Stimulated activated CD8-positive, alpha-beta memory T cell treated with anti-CD3 and anti-CD28 coated beads, Interleukin-4, amount 100 ng/mL, for 24 hours (primary cell): ENCODE measurements at places on chromosomes 2 and 18.

- DNase-seq = no peak
Measured at GRCh38 chr2:178074123-178075005, 1.8 kb upstream of the PDE11A start.

- DNase-seq = no peak
Measured at GRCh38 chr2:19359456-19359855, 1.0 kb upstream of the OSR1 start.

- no peak for DNase-seq
Measured at GRCh38 chr18:48874701-48875162, 76.0 kb downstream of the SMAD7 start.

GRCh38 chr2:100321179-100321865 lies 979 bp downstream of the LONRF2 start:
- no peak for DNase-seq

DNA sequence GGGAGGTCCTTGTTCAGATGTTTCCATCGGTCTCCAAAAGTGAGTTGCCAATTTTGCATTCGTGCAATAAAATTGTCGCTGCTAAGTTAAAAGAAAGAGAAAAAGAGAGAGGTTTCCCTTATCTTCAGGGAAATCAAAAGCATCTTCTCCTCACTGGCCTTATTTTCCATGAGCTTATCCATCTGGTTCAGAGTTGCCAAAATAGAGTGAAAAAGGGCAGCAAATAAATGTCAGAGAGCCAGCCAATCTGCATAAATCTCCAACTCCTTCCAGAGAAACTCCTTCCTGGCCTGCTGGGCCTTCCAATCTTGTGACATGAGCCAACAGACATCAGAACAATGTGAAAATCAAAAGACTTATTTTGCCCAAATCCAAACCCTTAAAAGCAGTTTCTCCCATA lies 28.4 kb downstream of the PAX3 start:
- no peak for DNase-seq

DNA sequence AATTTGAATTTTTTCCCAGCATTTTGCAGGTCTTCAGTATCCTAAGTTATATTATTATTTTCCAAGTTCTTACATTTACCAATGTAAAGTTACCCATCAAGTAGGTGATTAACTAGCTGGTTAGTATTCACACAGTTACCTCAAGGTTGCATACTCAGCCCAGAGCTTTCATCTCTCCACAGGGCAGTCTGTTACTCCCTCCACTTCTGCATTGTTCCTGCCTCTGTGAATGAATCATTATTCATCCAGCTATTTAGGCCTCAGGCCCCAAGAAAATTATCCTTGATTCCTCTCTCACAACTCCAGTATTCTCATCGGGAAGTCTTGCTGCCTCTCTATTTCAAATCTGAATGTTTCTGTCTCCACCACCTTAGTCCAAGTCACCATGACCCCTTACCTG lies 92.2 kb downstream of the SMC6 start:
- DNase-seq = no peak

DNA sequence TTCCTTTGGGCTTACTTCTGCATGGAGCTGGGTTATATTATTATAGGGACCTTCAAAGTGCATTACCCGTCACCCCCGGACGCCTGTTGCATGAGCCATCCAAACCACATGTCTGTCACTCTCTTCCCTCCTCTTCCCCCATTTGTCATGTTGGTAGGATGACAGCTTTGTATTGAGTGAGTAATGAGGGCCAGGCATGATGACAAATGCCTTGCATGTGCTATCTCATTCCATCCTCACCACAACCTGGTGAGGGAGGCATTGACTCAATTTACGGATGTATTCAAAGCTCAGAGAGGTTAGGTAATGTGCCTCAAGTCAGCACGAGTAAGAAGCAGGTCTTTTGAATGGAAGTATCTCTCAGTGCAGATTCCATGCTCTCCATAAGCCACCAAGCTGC lies 510.5 kb upstream of the TNP1 start:
- no peak for DNase-seq

DNA sequence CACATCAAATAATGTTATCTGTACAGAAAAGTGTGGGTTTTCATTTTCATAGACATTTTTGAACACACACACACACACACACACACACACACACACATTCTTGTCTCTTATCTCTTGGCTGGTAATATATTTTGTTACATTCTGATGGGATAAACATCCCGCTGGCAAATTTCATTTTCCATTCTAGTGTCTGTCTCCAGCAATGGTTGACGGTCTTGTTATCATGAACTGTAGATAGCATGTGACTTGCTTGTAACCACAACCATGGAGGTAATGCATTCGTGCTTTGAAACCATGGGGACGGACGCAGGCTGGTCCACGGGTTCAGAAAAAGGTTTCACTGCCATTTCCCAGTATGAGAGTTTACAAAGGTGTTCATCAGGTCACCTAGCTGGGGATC lies 156.4 kb downstream of the PPP1R1C start:
- no peak for DNase-seq

GRCh38 chr2:19900931-19901441 lies 797 bp downstream of the TTC32 start:
- no peak for DNase-seq

DNA sequence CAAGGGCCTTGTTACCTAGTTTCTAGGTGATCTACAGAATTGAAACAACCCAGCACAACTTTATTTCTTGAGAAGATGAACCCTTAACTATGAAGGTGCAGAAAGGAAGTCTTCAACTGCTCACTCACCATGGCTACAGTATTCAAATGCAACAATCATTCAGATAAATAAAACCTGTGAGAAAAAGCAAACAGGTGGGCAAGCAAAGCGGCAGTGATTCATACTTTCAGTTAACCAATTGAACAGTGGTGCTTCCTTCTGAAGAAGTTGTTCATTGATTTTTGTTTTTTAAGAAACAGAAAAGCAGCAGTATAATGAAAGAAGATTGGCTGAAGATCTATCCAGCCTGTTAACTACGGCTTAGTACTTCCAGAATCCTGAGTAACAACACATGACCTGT lies 43.5 kb downstream of the SLC35F5 start:
- DNase-seq = no peak

DNA sequence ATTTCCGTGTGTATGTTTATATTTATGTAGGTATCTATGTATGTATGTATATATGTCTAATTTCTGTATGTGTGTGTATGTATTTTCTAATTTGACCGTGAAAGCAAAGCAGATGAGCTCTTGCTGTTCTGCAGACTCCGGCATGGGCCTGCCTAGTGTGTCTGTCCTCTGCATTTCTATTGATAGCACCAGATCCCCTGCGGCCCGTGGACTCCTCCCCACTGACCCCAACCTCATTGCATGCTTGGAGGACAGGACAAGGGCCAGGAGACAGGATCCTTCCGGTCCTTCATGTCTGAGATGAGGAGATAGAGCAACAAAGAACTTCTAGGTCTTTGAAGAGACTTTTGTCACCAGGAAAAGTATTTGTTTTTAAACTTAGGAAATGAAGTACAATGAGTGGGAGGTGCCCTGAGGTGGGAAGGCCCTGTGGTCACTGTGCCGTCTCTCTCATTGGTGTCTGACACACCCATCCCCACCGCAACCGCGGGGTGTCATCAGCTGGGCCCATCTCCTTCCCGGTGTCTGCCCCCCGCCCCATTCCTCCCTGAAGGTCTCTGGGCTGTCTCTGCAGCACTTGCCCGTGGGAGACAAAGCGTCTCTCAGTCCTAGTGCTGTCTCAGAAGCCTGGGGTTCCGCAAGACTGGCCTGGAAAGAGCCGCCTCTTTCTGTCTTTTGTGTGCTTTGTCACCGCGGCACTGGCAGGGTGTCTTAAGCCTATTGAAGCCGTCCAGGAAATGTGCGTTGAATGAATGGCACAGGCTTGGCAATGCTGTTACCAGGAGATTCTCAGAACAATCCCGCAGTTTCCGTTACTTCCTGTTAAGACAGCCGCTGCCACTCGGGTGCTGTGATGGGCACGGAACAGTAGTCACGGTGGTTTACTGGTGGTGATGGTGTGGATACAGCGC lies 216.4 kb downstream of the AGAP1 start:
- no peak for DNase-seq

DNA sequence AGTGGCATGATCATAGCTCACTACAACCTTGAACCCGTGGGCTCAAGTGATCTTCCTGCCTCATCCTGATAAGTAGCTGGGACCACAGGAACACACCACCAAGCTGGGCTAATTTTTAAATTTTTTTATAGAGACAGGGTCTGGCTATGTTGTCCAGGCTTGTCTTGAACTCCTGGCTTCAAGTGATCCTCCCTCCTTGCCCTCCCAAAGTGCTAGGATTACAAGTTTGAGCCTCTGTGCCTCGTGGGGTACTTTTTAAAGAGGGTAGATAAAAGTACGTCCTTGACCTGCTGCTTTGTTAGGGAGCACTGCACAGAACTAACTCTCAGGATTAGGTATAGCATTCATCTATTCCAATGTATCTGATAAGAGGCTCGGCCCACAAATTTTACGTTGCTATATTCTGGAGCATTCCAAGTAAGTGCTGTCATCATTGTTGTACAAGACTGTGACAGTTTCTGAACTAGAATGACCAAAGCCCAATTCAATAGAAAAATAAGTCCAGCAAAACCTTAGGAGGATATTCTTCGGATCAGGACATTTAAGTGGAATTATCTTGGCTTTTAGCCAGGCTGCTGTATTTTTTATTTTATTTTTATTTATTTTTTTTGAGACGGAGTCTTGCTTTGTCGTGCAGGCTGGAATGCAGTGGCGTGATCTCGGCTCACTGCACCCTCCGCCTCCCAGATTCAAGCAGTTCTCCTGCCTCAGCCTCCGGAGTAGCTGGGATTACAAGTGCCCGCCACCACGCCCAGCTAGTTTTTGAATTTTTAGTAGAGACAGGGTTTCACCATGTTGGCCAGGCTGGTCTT lies 4.1 kb downstream of the MTCL1 start:
- no peak for DNase-seq

- no peak for DNase-seq
Measured at GRCh38 chr2:129801575-129801974, 177.9 kb upstream of the RAB6C start.

DNA sequence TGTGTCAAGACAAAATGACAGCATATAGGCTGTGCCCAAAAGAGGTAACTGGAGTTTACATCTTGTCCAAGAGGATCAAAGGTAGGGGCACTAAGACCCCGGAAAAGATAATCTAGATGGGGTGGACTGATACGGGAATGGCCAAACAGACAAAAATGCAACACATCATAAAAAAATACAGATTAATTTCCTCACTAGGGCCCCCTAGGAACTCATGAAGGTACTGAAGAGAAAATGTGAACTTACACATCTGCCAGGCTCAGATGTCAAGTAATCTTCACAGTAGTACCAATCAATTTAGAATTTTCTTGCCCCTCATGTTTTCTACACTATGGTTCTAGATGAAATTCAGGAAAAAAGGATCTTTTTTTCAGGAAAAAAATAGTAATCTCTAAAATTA lies 115.6 kb upstream of the REG3A start:
- no peak for DNase-seq

GRCh38 chr2:191635333-191636234 lies 42.4 kb upstream of the NABP1 start:
- DNase-seq = no peak

- DNase-seq = no peak
Measured at GRCh38 chr2:171553858-171554257, 31.6 kb downstream of the CYBRD1 start.

DNA sequence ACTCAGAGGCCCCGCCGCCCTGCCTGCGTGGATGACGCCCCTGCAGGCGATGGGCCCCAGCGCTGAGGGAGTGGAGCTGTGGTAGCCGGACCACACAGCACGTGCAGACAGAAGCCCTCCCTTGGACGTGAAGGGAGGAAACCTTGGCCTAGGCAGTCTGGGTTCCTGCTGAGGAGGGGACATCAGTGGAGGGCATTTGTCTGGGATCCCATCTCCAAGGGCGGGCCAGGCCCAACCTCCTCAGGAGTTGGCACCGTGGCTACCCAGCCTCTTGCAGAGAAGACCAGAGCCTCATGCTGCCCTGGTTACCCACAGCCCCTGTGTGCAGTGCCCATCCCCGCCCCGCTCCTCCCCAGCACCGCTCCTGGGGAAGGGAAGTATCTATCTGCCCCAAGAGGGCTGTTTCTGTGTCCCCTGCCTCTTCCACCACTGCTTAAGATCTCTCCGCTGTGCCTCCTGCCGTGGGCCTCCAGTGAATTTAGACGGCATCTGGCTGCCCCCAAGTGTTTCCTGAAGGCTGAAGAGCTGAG lies 241.8 kb downstream of the KLHL29 start:
- DNase-seq = no peak

DNA sequence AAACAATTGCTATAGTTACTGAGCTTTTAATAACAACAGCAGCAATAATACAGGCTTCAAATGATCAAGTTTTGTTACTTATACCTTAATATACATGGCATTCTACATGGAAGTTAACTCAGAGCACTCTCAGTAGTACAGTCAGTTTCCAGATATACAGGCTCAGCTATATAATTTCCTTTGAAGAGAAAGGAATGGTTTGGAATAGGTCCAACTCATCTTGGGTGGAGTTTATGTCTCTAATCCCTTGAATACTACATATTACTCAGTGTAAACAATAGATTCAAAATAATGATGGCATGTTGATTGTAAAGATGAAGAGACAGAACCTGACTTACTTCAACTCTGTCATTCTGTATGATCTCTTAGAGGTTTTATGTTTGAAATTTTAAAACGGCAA lies 174.9 kb downstream of the EPHA4 start:
- DNase-seq = no peak

DNA sequence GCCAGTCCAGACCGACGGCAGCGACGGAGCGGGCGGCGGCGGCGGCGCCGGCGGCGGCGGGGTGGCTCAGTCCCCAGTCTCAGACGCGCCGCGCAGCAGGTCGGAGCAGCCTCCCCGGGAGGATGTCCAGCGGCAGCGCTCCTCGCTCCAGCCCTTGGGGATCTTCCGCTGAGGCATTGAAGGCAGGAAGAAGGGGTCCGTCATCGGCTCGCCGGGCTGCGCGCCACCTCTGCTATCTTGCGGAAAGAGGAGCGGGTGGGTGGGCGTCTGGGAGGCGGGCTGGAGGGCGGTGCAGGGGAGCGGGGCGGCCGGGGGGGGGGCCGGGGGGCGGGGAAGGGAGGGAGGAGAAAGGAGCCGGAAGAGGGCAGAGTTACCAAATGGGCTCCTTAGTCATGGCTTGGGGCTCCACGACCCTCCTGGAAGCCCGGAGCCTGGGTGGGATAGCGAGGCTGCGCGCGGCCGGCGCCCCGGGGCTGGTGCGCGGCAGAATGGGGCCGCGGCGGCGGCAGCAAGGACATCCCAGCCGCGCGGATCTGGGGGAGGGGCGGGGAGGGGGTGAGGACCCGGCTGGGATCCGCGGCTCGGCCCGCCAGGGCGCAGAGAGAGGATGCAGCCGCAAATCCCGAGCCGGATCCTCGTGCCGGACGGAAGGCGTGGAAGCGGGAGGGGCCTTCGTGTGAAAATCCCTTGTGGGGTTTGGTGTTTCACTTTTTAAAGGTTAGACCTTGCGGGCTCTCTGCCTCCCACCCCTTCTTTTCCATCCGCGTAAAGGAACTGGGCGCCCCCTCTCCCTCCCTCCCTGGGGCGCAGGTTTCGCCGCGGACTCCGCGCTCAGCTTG lies at the start of gene NETO1:
NETO1 (minus strand) TSS at position 242 of the 839 bp plus-strand sequence. CDS start 696 bp downstream, outside the sequence.
- DNase-seq = no peak
